ENCODE measurements at places on chromosomes 3 and 15.

GRCh38 chr3:42195879-42196330 lies 70.1 kb downstream of the CCK start:
- no peak for DNase-seq

GRCh38 chr15:73049564-73050215 lies 2.6 kb upstream of the NEO1 start:
- no peak for DNase-seq

- DNase-seq = no peak
These were observed 18.4 kb downstream of the CYFIP1 start for GRCh38 chr15:22961762-22962161.

GRCh38 chr3:131849616-131850015 lies 185.2 kb downstream of the CPNE4 start:
- DNase-seq = no peak

DNA sequence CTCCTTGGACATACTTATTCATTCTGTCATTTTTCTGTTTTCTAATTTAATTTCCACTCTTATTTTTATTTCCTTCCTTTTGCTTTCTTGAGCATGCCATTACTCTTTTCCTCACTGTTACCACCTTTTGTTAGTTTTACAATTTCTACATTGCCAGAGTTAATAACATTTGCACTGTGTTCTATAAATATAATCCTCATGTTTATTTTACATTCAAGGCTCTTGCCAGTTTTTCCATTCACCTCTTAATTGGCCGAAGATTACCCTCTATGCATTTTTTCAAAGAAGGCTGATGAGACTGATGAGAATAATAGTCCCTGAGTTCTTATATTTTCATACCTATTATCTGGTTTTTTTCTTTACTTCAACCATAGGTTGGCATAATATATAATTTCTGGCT lies 10.5 kb downstream of the BTD start:
- DNase-seq = no peak

Measured in activated T-helper 2 cell treated with anti-CD3 and anti-CD28 coated beads, Interferon-gamma antibody, Interleukin-2, Interleukin-4, amounts not matched to agents 10 μg/mL and 5 μg/mL and 100 μg/mL, durations not matched to agents 14 hours and 24 hours and 36 hours (primary cell).